ENCODE measurements at places on chromosomes 11 and 22. TPM values are rescaled to one million over a fixed set of nuclear protein-coding genes. Genes with fewer than 3 reads are reported as not detected.

The CBLIF gene
- total RNA-seq, result not detected

The E2F8 gene
- total RNA-seq, result 1.4 TPM

The CEND1 gene
- total RNA-seq, result not detected

The KRTAP5-10 gene
- total RNA-seq, result not detected

The TNNT3 gene
- 0.96 TPM for total RNA-seq

The SCGB1A1 gene
- total RNA-seq, result not detected

The SIDT2 gene
- total RNA-seq, result 9.6 TPM

The MS4A15 gene
- total RNA-seq, result not detected

The CST6 gene
- total RNA-seq, result 33.7 TPM

The POU2AF1 gene
- not detected for total RNA-seq

The PAK1 gene
- 31.1 TPM for total RNA-seq

The RAB36 gene
- total RNA-seq, result 2.7 TPM

The PDGFB gene
- total RNA-seq, result 21.2 TPM

The NPTXR gene
- total RNA-seq, result 0.48 TPM

The OR5D18 gene
- total RNA-seq, result not detected

The SLC22A25 gene
- not detected for total RNA-seq

The GP1BB gene
- under 0.01 TPM for total RNA-seq

The PLXNB2 gene
- 141 TPM for total RNA-seq

The TRPC6 gene
- total RNA-seq, result not detected

The APOA4 gene
- not detected for total RNA-seq

The SPTBN2 gene
- total RNA-seq, result 92.1 TPM

The SLCO2B1 gene
- 6.7 TPM for total RNA-seq

The STX5 gene
- 27.2 TPM for total RNA-seq

The FAM111B gene
- 2.2 TPM for total RNA-seq

The JAML gene
- total RNA-seq, result not detected

The CLMP gene
- 34.1 TPM for total RNA-seq

The SULT4A1 gene
- not detected for total RNA-seq

The FOLR3 gene
- total RNA-seq, result 14.2 TPM

The MEI1 gene
- not detected for total RNA-seq

The SLC6A5 gene
- not detected for total RNA-seq
